Stimulated activated CD4-positive, alpha-beta T cell treated with anti-CD3 and anti-CD28 coated beads, Interleukin-2, amount 100 ng/mL, for 24 hours (primary cell): ENCODE measurements at places on chromosomes 5 and 9.

DNA sequence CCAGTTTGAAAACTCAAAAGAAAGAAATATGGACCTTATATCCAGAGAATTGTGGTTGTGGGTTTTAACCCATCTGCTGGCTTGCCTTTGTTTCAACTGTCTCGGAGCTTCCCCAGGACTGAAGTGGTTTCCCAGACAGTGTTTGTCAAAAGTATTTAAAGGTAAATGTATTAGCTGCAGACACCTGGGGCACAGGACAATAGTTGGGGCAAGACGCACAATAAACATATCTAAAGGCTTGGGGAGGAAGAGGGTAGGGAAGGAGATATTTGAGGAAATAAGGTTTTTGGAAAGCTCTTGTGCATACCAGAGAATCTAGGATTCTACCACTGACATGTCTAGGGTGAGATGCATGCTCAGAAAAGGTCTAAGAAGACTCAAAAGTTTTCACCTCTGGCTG is 99.0 kb downstream of the ADAMTS2 start:
- DNase-seq = no peak

DNA sequence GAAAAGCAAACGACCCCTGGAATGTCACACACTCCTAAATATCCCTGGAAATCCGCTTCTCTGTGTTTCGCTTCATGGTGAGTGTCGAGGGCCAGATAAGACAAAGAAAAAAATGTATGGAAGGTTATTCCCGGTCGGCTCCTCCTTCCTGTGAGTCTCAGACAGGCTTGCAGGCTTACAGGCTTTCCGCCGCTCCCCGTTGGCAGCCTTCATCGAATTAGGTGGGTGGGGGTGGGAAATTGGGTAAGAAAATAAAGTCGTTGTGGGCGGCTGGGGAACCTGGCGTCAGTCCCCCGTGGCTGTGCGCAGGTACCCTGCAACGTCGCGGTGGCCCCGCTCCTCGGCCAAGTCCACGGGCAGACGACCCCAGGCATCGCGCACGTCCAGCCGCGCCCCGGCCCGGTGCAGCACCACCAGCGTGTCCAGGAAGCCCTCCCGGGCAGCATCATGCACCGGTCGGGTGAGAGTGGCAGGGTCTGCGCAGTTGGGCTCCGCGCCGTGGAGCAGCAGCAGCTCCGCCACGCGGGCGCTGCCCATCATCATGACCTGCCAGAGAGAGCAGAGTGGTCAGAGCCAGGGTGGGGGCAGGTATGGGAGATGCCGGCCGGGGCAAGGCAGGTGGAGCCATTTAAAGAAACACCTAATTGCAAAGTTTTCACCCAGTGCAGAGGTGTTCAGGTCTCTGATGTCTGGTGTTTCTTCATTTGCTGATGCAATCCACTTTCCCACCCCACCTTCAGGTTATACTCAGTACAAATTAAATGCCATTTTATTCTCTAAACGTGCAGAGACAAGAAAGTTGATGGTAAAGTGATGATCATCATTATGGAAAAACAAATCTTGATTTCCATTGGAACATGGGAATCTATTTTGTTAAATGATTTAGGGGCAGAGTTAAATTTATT is 3.2 kb downstream of the CDKN2B start:
- no peak for DNase-seq

GRCh38 chr5:111447822-111448221 is 64.5 kb downstream of the STARD4 start:
- no peak for DNase-seq

DNA sequence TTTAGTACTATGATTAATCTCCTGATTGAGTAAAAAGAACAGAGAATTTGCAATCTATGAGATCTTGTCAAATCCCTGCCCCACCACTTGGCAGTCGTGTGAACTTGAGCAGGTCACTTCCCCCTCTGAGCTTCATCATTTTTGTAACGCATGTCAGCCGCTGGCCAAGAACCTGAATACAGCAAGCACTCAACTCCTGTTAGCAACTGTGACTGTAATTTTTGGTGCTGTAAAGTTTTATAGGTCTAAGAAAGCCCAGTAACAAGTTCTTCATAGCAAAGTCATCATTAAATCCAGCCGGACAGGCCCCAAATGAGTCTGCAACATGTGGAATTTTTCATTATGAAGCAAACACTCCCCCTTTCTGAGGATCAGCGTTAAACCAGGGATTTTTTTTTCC is 49.4 kb downstream of the DRD1 start:
- no peak for DNase-seq

GRCh38 chr5:35678661-35679060 is 61.0 kb downstream of the SPEF2 start:
- no peak for DNase-seq

GRCh38 chr5:180345781-180346180 is 7.4 kb downstream of the GFPT2 start:
- DNase-seq = no peak

DNA sequence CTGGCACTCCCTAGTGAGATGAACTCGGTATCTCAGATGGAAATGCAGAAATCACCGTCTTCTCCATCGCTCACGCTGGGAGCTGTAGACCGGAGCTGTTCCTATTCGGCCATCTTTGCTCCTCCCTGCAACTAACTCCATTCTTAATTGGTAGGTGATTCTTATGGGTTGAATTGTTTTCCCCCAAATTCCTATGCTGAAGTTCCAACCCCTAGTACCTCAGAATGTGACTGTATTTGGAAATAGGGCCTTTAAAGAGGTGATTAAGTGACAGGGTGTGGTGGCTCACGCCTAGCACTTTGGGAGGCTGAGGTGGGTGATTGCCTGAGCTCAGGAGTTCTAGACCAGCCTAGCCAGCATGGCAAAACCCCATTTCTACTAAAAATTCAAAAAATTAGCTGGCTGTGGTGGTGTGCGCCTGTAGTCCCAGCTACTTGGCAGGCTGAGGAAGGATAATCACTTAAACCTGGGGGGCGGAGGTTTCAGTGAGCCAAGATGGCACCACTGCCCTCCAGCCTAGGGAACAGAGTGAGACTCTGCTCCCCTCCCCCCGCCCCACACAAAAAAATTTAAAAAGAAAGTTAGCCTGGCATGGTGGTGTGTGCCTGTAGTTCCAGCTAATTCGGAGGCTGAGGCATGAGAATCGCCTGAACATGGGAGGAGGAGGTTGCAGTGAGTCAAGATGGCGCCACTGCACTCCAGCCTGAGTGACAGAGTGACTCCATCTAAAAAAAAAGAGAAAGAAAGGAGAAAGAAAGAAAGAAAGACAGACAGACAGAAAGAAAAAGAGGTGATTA is 25.2 kb upstream of the FOCAD start:
- no peak for DNase-seq

GRCh38 chr5:79771387-79771786 is 81.8 kb downstream of the CMYA5 start:
- DNase-seq = no peak

DNA sequence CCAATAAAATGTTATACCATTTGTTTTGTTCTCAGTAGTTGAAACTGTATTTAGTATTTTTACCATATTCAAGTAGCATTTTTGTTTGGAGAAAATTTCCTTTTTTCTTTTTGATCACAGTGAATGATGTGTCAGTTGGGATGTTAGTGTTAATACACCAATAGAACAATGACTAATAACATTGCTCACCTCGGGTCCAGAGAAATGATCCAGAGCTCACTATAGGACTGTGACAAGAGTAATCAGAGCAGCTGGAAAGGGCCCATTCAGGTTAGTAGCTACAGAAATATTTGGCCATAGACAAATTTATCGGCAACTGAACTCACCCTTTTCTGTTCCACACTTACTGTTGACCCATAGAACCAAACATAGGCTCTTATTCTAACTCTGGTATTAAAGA is 989.2 kb downstream of the TLE4 start:
- DNase-seq = no peak
